ENCODE measurements at places on chromosomes 4 and X.

DNA sequence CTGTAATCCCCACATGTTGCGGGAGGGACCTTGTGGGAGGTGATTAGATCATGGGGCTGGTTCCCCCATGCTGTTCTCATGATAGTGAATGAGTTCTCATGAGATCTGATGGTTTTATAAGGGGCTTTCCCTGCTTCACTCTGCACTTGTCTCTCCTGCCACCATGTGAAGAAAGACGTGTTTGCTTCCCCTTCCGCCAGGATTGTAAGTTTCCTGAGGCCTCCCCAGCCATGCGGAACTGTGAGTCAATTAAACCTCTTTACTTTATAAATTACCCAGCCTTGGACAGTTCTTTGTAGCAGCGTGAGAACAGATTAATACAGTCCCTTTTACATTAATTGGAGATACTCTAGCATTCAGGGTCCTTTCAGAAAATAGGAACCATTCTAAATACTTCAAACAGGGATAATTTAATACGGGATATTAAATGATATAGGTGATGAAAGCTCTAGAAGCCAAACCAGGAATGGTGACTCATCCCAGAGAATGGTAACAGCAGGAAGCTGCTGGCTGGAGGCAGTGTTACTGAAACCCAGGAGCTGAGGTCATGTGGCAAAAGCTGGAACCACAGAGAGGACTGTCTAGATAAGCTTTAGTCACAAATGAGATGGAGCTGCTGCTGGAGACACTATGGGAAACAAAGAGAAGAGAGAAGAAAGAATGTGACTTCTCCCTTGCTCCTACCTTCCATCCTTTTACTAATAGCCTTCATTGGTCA lies 57.3 kb downstream of the GSTCD start:
- no peak for DNase-seq

GRCh38 chr4:71553605-71554004 lies 214.8 kb downstream of the SLC4A4 start:
- DNase-seq = no peak

DNA sequence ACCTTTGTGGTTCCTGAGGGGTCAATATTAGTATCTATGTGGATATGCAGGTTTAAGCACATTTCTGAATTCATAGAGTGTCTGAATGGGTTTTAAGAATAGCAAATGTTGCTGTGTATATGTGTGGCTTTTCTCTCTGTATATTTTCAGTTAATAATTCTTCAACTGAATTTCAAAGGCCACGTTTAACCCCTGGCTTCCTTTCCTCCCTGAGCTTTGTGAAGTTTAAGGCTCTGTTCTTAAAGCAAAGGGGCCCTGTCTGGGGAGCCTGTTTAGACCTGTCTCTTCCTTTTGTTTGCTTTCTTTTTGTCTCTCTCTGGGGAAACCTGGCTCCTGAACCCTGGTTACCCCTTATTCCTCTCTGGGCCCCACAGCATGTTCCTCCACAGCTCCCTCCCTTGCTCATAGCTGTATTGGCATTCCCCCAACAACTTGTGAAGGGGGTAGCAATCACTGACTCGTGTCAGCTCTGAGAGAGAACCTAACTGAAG lies 139.1 kb downstream of the COL4A6 start:
- no peak for DNase-seq

DNA sequence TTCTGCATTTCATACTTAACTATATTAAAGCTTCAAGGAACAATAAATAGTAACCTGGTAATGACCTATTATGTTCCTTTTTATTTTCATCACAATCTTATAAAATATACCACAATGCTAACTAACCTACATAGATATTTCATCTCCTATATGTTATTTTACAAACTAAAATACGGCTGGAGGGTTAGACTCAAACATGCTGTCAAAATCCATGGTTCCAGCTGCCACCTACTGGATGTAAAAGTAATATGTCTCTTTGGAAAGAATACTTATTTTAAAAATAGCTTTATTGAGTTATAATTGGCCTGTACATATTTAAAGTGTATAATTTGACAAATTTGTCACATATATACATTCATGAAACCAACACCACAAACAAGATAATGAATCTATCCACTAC lies 15.0 kb downstream of the RGN start:
- no peak for DNase-seq

DNA sequence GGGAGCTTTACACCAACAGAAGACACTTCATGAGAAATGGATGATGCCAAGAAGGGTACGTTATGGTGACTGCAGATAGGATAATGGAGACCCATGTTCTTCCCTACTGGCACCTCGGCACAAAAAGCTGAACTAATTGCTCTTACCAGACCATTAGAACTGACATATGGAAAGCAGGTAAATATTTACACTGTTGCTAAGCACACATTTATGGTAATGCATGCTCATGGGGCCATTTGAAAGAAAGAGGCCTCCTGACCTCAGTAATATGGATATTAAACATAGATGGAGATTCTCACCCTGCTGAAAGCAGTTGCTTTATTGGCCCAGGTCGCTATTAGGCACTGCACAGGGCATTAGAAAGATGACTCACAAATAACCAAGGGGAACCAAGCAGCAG lies 1759.6 kb downstream of the C4orf33 start:
- no peak for DNase-seq

Measured in pancreas (tissue), 10 donors.